ENCODE measurements at places on chromosomes 3 and 15.

- no peak for DNase-seq
These were observed 15.9 kb downstream of the CDAN1 start for GRCh38 chr15:42721016-42721415.

DNA sequence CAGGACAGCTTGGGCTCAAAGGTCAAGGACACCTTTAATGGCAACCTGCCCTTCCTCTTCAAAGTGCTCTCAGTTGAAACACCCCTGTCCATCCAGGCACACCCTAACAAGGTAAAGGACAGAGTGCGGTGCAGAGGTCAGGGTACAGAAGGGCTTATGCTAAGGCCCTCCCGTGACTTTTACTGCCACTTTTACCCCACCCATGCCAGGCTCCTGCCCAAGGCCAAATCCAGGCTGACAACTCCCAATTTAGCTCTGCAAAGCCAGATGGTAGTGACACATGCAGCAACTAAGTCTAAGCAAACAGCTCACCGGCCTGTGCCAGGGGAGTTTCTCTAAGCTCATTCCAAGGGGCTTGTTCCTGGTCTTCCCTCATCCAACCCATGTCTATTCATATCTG lies 1.6 kb downstream of the MPI start:
- no peak for DNase-seq

- no peak for DNase-seq
These were observed 15.7 kb downstream of the BHLHE40 start for GRCh38 chr3:4994823-4995499.

DNA sequence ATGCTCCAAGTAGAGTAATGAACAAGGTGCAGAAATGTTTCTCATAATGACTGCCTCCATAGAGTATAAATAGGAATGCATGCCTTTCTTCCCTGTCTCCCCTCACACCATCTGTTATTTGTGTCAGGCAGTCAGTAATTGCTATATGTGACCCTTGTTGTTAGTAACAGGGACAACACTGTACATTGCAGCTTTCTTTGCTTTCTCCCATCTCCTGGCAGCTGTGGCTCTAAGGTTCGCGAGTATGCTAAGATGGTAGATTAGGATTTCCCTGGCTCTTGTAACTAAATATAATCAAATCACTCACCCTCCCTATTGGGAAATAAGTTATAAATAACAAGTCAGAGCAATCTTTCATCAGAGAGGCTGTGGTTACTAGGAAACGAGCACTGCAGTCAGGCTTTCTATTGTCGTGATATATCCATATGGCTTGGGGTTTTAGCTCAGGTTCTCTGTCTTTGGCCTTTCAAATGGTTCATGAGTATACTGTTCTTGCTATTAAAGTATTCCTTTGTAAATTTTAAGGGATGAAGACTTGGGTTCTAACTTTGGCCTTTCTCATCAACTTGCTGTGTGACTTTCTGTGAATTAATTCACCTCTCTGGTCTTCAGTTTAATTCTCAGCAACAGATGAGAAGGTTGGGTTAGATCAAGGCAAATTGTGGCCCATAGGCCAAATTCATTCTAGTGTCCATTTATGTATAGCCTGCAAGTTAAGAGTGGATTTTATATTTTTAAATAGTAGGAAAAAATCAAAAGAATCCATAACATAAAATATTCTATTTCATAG lies 8.1 kb upstream of the MINDY4B start:
- DNase-seq = no peak

- no peak for DNase-seq
These were observed 108.2 kb downstream of the THSD4 start for GRCh38 chr15:71223516-71223915.

- DNase-seq = no peak
These were observed 35.7 kb upstream of the ABHD17C start for GRCh38 chr15:80659375-80659774.

DNA sequence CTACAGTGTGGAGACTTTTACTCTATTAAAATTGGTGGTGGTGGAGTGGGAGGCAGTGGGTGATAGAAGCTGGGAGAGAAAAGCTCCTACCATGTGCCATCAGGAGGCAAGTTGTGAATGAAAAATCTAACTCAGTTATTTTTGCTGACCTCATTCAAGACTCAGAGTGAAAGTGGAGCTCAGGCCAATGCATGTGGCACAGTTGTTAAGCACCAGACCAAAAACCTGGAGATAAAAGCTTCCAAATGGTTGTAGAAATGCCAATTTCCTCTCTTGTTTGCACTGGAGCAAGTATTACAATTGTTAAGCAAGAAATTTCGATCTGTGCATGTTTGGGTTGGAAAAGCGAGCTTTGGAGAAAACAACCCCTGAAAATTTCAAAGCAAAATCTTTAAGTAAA lies 81.5 kb upstream of the PRICKLE2 start:
- DNase-seq = no peak

DNA sequence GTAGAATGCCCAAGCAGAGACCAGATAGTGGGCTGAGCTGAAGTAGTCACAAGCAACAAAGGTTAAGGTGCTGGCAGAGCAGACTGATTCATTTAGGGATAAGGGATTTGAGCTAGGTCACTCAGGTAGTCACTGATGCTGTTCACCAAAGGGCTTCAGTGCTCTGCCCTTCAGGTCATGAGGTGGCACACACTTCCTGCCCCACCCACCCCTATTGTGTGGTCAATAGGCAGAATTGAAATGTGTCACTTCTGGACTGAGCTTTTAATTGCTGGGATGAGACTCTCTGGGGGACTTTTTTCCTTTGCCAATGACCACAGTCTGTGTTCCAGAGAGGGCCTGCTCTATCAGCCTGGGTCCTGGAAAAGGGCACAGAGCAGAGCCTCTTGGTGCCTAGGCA lies 2.9 kb upstream of the DIS3L start:
- no peak for DNase-seq

GRCh38 chr3:127214975-127215374 lies 22.0 kb downstream of the PRR23E start:
- DNase-seq = no peak

DNA sequence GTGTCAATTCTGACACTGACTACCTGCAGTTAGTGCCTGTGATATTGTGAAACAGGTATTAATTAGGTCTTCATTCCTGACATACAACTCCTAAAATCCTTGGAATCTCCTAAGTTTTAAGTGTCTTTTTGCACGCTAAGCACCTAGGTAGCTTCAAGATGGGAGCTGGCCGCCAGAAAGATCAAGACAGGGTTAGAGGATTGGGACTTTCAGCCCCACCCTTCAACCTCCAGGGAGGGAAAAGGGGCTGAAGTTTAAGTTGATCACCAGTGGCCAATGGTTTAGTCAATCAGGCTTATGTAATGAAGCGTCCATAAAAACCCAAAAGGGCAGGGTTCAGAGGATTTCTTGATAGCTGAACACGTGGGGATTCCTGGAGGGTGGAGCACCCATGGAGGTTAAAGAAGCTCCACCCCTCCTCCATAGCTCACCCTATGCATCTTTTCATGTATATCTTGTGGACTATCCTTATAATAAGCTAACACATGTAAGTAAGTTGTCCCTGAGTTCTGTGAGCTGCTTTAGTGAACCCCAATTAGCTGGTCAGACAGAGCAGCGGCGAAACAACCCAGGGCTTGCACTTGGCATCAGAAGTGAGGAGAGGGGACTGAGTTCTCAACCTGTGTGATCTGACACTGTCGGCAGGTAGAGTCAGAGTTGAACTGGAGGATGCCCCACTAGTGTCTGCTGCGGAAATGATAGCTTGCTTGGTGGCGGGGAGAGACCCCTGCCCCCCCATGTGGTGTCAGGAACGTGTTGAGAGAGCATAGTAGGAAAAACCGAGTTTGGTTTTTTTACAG lies 12.8 kb upstream of the SRP14 start:
- DNase-seq = no peak

GRCh38 chr15:69625328-69625727 lies 172.7 kb downstream of the RPLP1 start:
- no peak for DNase-seq

- DNase-seq = no peak
These were observed 2.1 kb upstream of the GABRA5 start for GRCh38 chr15:26864664-26865191.

GRCh38 chr15:75842722-75843677 lies at the start of gene UBE2Q2:
UBE2Q2 (plus strand) TSS chr15:75843447; CDS start chr15:75843667, 220 bp downstream.
- peak; percentile 62 for DNase-seq

DNA sequence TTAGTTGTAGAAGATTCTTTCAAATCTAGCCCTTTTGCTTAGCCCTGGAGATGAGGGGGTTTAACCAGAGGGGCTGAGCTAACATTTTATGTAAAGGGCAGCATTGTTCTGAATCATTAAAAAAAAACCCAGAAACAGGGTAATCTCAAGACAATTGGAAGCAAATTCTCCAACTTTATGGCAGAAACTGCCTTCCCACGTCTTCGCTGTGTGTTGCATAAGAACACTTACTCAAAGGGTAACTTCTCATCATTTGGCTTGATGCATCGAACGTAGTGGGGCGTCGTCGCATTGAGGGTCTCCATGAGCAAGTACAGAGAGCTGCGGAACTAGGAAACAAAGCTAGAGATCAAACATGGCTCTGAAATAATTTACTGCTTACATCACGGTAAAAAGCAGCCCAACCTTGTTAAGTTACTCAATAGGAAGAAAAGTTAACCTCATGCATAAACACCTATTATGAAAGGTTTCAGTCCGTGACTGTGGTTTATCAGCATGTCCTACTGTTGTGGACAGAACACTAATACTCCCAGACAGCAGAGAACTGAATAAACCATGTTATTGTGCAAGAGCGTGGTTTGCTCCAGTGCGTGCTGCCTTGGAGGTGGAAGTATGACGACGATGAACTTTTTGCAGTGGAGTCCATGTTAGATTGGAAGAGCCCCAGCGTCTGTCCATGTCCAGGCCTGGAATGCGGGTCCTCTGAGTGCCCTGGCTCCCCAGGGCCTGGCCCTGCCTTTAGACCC lies 48.7 kb downstream of the MYO5C start:
- DNase-seq = no peak

- DNase-seq = no peak
These were observed 51.2 kb upstream of the PCSK6 start for GRCh38 chr15:101540480-101541239.

DNA sequence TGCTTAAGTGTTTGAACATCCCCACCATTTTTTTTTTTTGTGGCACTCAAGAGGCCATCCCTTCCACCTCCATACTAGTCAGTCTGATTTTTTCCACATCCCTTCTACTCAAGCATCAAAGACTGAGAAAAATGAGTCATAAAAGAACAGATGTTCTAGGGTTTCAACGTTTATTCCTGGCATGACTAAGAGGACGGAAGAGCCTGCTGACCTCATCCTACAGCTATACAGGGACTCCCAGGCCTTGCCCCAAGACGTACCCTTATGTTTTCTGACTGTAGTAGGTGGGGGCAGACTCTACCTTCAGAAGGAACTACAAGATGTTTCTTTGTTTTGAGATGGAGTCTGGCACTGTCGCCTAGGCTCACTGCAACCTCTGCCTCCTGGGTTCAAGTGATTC lies 3.3 kb upstream of the ITPKA start:
- DNase-seq = no peak

- DNase-seq = no peak
These were observed 53.0 kb upstream of the ROPN1 start for GRCh38 chr3:124044956-124045355.

DNA sequence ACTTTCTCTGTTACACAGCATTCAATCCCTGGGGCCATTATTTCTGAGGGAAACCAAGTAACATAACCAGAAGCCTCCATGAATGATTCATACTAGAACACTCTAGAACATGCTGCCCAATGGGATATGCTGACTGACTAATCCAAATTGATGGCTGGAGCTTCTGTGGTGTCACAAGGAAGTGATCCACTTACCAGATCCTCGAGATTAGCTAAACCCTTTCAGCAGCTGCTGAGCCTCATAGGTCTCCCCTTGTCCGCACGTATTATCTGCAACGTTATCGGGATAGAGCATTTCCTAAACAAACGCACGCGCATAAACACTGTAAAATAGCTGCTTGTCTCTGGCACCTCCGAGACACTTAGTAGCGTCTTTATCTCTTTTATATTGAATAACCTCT lies 61.2 kb upstream of the PROK2 start:
- no peak for DNase-seq
